GM04504 (cell line): ENCODE measurements at places on chromosomes 1 and 21.

- DNase-seq = no peak
Observed at GRCh38 chr21:45286671-45287437, 841 bp downstream of the POFUT2 start.

- DNase-seq = peak; percentile 93
Observed at GRCh38 chr1:31376375-31377134, 3.7 kb upstream of the FABP3 start.

GRCh38 chr21:38990424-38990794 lies 184.7 kb downstream of the ETS2 start:
- DNase-seq = no peak

DNA sequence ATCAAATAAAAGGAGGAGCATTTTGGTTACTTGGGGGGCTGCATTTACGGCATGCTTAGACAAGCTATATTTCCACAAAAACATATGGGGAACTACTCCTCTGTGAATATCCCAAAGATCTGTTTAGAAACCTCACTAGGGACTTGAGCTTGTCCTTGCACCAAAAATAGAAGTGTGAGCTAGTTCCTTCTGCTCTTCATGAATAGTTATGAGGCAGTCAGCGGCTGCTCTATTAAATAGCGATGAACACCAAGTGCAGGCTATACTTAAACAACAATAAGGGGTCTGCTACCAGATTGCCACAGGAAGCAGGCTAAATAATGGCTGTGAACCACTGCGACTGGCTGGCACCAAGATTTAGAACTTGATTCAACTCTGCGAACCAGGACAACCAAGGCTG lies 190.1 kb downstream of the PCP4 start:
- DNase-seq = no peak

DNA sequence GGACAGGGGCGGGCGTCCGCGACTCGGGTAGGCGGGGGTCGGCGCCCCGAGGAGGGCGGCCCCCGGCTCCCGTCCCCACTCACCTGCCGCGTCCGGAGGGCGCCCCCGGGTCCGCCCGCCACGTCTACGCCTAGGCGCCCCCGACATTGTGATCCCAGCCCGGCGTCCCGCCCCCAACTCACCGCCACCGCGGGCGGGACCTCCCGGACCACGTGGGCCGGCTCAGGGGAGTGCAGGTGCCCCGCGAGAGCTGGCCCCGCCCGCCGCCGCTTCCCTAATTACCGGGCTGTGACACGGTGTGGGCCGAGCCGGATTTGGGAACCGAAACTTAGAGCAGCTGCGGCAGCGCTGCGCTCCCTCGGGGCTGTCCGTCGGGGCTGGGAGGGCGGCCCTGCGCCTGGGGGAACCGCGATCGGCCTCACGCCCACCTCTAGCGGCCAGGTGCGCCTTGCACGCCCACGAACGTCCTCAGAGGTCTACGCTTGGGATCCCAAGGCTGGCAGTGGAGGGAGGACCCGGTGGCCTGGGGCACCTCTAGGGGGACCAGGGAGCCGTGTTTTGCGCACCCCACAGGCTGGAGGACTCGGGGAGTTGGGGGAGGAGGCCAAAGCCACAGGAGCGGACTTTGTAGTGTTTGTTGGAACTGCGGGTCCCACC lies 521 bp upstream of the NADK start:
- no peak for DNase-seq

GRCh38 chr1:211345719-211346118 lies 19.1 kb downstream of the TRAF5 start:
- DNase-seq = no peak

DNA sequence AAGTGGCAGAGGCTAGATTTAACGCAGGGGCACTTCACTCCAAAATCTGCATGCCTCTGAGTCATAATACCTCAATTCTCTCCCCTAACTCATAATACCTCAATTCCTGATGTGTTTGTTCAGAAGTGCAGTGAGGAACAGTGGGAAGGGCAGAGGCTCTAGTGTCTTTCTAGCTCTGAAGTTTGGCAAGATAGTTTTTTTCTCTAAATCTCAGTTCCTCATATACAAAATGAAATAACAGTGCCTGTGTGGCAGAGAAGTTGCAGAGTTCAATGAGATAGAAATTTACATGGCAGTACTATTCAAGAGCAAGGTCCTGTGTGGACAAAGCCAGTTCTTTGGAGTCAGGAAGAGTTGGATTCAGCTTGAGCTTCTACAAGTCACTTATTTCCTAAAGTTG lies 9.8 kb downstream of the JUN start:
- no peak for DNase-seq

DNA sequence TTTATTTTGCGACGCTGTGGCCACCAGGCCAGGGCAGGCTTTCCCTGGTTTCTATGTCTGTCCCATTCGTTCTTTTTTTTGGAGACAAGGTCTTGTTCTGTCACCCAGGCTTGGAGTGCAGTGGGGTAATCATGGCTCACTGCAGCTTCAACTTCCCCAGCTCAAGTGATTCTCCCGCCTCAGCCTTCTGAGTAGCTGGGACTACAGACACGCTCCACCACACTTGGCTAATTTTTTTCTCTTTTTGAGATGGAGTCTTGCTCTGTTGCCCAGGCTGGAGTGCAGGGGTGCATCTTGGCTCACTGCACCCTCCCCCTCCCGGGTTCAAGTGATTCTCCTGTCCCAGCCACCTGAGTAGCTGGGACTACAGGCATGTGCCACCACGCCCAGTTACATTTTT lies 43.4 kb upstream of the WNT4 start:
- DNase-seq = no peak

DNA sequence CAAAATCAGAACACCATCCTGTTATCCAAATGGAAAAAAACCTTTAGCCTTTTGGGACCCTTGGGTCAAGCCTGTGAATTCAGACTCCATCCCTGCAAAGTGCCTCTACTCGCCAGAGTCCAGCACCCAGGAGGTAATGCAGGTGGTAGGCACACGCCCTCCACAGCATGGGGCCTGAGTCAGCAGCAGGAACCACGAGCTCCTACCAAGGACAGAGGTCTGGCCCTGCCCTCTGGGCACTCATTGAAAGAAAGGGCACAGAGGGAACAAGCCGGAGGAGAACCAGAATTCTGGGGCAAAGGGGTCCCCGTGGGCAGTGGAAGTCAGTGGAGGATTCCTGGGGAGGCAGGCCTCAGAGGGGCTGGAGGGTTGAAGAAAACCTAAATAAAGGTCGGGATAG lies 438.1 kb downstream of the NPHP4 start:
- no peak for DNase-seq

DNA sequence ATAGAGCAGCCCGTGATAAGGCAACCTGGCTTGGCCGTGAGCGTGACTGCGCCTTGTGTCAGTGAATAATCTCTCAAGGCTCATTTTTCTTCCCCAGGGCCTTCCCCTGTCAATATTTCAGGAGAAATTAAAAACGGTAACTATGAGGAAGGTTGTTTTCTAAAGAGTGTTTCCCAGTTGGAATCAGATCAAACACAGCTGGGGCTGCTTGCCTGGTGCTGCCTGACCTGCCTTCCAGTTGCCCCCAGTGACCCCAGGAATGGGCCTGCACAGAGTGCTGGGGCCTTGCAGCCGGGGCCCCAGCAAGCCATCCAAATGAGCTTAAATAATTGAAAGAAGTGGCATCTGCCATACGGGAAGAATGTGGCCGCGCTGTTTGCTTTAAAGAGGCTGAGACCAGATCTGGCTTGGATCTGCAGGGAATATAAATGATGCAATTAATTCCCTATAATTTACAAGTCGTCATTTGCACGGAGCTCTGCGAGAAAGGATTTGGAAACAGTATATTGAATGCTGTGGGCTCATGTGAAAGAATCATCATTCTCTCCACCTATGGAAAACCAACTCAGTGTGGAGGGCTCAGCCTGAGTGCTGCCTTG lies 203.9 kb downstream of the C1orf94 start:
- no peak for DNase-seq

DNA sequence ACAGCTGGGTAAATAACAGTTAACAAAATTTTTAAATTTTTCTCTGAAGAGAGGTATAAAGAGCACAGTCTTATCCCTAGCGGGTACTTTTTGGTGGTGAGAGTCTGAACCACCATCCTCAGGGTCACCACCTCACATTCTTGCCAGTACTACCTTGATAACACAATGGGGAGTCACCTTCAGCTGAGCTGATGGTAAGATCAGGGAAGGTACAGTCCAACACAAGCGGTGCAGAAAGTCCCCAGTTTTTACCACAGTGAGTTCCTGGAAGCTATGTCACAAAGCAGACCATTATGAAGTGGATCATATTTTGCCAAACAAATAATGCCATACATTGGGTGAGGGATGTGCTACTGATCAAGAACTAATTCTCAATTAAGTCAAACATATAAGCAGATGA lies 176.9 kb downstream of the FASLG start:
- no peak for DNase-seq

- DNase-seq = no peak
Observed at GRCh38 chr1:238962941-238963340, 423.4 kb upstream of the CHRM3 start.

DNA sequence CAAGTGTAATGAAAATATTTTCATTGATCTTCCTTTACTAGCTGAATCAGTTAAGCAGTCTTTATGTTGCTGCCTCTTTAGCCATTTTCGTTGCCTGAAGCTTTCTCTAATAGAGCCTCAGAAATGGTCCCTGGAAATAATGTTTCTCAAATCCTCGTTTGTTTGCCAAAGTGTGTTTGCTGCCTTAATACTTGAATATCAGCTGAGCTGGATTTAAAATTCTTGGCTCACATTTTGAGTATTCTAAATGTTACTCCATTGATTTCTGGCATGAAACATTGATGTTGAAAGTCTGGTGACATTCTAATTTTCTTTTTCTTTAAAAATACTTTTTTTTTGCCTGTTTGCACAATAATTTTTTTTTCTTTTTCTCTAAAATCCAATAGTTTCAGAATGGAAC lies 84.6 kb upstream of the SERBP1 start:
- no peak for DNase-seq

DNA sequence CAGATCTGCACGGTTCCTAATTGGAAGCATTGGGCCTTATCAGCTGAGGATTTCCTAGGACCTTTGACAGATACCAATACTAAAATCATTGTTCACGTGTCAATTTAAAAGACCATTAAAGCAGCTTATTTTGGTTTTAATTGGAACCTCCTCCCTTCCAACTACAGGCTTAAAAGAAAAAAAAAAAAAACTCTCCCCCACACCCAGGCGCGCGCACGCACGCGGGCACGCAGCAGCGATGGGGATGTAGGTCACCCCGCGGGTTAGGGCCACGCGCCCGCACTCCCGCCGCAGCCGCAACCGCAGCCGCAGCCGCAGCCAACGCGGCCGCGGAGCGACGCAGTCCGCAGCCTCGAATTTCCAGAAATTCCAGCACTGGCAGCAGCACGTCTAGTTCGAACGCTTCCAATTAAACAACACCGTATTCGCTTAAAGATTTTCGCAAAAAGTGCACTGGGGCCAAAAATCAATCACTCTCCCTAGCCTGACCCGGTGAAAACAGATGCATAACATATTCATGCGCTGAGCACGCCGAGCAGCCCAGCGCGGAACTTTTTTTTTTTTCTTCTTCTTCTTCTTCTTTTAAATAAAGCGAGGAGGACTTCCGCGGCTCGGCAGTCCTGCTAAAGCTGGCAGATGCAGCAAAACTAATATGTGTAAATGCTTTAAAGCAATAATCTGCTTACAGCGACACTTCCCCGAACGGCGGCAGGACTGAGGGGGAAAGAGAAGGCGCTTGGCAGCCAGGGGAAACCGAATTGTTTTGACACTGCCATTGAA lies 13.3 kb upstream of the BARHL2 start:
- DNase-seq = no peak

DNA sequence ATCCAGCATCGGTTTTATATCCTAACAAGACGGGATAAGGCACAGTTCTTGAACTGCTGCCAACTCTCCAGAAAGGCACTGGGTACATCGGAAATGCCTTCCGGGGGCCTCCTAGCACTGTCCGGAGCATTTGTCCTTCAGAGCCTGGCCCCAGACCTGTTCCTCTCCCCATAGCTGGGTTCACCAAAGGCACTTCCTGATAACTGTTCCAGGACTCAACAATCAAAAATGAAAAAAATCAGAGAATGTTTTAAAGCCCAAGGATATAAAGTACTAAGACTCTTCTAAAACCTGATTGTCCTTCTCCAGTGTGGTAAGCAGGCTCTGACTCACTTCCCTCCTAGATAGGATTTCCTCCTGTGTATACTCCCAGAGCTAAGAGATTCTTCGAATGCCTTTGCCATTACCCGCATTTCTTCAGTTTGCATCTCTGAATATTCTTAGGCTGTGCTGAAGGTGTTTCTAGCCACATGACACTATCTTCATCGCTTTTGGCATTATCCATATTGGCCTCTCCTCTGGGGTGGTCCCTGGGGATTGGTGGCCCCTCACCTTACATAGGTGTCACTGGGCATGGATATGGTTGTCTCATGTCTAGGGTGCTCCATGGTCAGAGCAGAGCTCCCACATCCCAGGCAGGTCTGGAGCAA lies 112.9 kb downstream of the ZBTB18 start:
- peak; percentile 82 for DNase-seq

DNA sequence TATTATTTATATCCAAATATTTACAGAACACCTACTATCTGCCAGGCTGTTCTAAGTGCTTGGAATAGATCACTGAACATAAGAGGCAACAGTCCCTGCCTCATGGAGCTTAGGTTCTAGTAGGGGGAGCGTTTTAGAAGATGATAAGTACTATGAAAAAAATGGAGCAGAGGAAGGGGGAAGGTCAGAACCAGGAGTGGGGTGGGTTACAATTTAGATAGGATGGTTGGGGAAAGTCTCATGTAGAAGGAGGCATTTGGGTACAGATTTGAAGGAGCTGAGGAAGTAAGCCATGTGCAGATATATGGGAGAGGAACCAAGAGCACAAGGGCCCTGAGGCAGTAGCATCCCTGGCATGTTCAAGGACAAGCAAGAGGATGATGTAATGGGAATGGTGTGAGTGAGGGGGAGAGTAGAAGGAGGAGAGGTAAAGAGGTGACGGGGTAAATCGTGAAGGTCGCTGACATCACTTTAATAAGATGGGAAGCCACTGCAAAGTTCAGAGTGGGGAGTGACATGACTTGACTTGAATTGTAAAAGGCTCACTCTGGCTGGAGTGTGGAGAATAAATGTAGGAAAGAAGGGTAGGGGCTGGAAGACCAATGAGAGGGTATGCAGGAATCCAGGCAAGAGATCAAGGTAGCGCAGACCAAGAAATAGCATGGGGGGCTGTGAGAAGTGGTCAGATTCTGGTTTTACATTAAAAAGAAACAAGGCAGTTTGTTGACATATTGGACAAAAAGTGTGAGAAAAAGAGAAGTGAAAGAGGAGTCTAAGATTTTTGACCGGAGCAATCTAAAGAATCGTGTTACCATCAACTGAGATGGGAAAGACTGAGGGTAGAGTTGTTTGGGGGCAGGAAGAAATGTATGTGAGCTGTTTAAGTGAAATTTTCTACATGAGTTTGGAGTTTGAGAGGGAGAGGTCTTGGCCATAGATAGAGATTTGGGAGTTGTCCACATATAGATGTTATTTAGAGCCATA lies 92.6 kb downstream of the LPAR3 start:
- no peak for DNase-seq

DNA sequence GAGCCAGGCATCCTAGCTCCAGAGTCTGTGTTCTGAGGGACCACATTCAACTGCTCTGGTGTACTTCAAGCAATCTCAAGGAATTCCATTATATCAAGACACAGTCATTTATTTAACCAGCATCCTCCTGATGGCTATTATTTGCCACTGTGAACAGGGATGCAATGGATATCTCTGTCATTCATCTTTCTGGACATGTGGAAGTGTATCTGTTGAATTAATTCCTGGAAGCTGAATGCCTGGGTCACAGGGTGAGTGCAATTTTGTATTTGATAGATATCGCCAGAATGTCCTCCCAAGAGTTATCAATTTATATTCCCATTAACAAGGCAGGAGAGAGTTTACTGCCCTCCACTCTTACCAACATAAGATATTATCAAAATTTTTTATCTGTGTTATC lies 24.7 kb upstream of the LRP8 start:
- no peak for DNase-seq
